ENCODE measurements at places on chromosomes 5 and 9.

DNA sequence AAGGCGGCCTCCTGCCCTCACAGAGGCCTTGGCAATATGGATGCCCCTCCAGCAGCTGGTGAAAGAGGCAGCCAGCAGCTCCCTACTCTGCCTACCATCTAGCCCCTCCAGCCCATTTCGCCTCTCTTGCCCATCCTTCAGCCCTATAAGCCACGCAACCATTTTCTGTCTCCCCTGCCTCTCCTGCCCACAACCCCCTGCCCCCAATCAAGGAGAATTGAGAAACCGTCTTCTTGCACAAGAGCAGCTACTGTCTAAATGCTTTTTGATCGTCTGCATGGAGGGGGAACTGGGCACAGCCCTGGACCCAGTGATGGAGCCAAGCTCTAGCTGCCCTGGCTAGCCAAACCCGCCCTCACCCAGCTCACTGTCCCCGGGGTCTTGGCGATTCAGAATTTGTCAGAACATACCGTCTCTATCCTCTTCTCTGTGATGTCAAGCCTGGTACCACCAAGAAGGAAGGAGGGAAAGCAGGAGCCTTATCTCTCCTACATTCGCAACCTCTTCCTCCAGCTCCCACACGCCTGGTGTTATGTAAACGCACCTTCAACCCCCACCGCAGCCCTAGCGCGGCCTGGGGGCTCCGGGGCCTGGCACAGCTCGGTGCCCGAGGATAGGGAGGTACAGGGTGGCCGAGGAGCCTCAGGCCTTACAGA, 1.2 kb downstream of the SPRY4 start:
- DNase-seq, result no peak

- no peak for DNase-seq
These were observed 159.6 kb downstream of the TMEM167A start for GRCh38 chr5:82917584-82917983.

GRCh38 chr9:113355040-113355596, 5.8 kb downstream of the BSPRY start:
- DNase-seq, result no peak

DNA sequence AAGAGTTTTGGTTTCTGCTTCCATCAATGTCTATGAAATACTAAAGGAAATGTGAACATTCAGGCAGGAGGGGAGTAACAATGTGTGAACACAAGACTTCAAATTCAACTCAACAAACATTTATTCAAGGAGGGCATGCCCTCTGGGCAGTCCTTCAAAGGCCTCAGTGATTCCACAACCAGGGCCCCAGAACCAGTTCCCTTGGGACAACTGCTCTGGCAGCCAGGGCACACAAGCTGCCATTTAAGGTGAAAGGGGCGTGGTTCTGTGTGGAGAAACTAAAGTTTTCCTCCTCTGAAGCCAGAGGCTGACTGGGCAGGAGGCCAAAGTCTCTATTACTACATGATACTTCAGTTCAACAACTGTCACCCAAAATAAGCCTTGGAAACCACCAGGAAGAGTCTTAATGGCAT, 3.2 kb downstream of the RBM18 start:
- DNase-seq, result no peak

DNA sequence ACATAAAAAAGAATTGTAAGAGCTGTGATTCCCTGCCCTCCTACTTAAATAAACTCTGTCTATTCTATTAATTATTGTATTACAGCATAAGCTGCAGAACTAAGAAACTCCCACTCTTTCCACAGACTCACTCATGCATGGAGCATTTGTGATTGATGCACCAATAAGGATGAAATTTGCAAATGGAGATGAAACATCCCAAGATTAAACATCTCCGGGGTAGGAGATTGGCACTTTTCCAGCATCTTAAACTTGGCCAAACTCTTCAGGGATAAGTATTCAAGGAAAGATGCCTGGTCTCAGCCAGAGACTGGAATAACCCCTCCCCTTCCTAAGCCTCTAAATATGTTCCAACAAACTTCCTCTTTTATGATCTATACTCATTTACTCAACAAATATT, 472.0 kb downstream of the ACTL7B start:
- DNase-seq, result no peak

DNA sequence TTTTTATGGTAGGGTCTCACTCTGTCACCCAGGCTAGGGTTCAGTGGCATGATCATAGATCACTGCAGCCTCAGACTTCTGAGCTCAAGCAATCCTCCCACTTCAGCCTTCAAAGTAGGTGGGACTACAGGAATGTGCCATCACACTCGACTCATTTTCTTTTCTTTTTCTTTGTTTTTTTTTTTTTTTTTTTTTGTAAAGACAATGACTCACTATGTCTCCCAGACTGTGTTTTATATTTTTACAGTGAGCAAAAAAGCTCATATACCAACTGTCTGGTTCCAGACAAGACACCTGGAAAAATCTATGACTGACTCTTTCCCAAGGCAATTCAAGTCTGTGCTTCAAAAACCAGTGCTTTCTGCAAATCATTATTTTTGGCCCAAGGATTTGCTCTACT, 10.8 kb upstream of the FOXD1 start:
- no peak for DNase-seq

- DNase-seq, result no peak
These were observed 35.1 kb upstream of the EXOC3 start for GRCh38 chr5:407801-408268.

- DNase-seq, result no peak
These were observed 203.2 kb downstream of the DMRT2 start for GRCh38 chr9:1253064-1253979.

DNA sequence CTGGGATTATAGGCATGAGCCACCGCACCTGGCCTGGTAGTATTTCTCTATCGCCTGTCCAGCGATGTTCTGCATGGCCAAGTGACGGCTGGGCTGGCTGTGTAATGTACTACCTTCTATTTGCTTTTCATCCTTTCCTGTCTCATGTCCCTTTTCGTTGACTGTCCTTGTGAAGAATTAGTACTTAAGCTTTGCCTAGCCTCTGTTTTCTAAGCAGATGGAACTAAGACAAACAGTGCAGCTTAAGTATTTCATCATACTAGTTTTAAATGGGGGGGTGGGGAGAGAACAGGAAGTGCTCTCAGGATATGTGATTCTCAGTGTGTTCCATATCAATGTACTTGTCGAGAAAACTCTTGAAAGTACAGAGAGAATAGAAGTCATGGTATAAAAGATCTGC, 31.7 kb upstream of the CCL21 start:
- DNase-seq, result no peak

DNA sequence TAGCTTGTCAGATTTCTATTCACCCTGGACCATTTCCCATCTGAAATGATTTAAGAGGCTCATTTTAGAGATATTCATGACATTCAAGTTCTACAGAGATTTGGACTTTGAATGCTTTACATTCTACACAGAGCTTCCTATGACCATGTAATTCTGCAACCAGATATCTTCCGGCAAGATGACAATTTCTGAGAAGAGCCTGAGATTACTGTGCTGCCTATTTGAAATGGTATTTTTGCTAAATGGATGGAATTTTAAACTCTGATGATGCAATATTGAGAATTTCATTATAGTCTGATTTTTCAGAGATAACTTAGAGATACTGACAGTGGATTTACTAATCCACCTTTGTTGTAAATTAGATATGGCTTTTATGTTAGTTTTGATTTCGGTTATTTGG, 16.0 kb upstream of the ACOT12 start:
- DNase-seq, result no peak

DNA sequence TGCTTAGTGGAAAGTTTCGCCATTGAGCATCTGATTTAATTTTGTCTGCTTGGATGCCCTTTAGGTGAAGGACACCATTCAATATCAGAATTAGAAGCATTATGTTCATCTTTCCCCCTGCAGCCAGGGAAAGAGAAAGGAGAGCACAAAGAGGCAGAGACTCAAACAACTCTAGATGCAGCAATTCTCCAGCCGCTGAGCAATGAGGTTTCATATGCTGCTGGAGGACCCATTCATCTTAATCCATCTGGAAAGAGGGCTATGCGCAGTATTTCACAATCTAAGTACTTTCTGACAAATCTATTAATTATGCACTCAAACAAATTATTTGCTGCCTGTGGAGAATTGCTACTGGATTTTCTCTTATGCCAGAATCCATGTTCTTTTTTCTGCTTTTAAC, 527.0 kb upstream of the TUSC1 start:
- no peak for DNase-seq

GRCh38 chr5:128021411-128021810, 62.2 kb upstream of the SLC12A2 start:
- no peak for DNase-seq

DNA sequence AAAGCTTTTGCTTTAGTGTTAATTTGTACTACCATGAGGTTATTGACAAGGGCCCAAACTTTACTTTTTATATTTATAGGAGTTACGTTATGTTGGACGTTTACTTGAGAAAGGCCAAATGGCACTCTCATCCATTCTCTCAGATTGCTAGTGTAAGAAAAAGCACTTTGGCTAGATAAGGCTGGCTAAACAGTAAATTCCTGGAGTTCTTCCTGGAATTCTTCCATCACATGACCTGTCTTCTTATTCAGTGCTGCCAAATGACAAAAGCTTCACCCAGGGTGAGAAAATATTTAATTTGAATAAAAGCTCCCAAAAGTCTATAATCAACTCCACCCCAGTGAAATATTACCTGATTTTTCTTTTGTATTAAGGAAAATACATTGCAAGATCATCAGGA, 1568.9 kb upstream of the ACO1 start:
- DNase-seq, result no peak

DNA sequence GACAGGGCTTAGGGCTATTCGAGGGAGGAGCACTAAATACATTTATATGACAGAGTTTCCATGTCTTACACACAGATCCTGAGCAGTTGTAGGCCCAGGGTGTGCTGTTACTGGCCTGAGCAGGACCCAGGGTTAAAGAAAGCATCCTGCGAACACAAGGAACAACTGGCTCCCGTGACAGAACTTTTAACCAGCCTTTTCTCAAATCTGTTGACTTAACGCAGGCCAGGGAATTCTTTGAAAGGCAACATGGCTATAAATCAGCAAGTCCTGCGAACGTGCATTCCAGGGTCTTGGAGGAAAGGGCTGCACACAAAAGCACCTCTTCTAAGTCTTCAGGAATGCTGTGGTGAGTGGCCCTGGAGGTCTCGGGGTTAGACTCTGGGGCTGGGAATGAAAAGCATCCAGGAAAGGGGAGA, 45.2 kb upstream of the ANKRD55 start:
- DNase-seq, result no peak

- DNase-seq, result no peak
These were observed 3.6 kb downstream of the SLC12A7 start for GRCh38 chr5:1108023-1108864.

DNA sequence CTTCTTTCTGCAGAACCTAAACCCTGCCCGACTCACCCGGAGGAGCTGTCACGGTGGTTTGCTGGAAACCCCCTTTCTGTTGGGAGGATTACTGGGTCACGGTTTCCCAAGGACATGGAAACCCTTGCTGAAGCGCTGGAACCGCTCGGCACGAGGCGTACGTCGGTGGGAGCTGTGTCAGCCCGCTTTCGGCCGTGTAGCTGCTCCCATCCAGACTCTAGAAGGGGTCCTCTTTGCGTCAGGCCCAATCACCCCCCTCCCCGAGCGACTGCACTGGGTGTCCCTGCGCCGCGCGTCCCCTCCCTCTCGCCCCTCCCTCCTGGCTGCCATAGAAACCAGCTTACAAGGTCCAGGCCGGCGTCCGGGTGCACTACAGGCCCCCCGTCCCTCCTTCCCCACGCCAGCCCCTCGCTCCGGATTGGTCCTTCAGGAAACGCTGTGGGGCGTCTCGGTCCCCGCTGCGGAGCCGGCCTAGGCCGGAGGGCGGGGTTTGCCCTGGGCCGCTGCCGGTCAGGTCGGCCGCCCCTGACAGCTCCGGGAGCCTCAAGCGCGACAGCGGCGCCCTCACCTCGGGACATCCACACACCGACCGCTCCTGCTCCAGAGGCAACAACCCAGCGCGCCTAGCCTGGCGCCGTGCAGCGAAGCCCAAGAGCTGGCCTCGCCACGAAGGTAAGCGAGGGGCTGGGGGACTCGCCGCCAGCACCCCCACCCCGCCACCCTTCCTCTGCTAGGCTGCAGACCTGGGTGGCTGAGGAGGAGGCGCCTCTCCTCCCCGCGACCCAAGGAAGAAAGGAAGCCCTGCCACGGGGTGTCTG, at the start of gene NIM1K:
TSS of gene NIM1K (plus strand) at position 486 of the 818 bp plus-strand sequence. CDS start 53,551 bp downstream, outside the sequence.
- no peak for DNase-seq

- DNase-seq, result no peak
These were observed 13.7 kb upstream of the GRIA1 start for GRCh38 chr5:153476767-153477166.

DNA sequence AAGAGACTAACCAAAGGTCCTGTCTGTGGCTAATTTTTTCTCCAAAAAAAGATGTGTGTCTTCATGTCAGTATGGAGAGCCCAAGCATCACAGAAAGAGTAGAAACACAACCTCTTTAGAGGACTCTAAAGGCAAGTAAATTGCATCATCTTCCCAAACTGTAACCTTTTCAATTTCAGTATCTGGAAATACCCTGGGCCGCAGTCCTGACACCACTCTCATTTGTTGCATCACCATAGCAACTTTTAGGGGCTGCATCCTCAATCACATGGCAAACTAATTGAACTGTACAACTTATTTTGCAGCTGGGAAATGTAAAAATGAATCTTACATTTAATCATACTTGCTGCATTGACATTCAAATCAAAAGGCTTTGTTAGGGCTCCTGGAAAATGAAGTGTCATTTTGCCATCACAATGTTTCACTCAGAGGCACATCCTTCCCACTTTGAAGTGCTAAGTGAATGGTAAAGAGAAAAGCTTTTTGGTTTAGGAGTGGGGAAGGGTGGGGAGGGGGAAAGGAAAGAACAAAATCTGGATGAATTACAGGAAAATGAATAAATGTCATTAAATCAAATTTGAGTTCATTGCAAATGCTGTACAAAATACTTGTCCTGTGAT, 60.6 kb upstream of the GRIA1 start:
- DNase-seq, result no peak

DNA sequence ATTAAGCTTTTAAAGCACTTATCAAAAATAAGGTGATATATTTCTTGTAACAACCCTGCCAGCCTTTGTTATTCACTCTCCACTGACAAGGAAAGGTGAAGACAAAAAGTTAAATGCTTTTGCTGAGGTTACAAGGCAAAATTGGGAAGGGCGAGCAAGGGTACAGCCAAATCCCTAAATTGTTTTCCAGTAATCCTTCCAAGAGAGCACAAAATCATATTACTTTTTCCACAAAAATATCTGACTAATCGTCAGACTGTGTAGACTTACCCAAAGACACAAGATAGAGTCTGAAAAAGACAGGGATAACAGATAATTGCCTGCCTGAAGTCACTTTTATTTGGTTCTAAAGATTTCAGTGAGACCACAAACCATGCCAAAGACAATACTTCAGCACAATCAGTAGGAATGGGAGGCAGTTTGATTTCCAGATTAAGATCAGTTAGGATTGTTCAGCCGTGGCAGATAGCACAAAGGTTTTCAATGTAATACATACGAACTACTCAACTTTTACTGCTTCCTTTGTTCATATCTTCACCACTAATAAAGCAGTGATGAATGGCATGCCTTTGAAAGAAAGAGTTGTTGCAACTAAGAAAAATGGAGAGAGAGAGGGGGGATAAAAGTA, 383.8 kb upstream of the TUSC1 start:
- DNase-seq, result no peak

GRCh38 chr9:106866243-106866642, 3.3 kb downstream of the ZNF462 start:
- no peak for DNase-seq

GRCh38 chr9:34501889-34502425, 20.8 kb downstream of the ENHO start:
- no peak for DNase-seq
